Stimulated activated CD8-positive, alpha-beta memory T cell treated with anti-CD3 and anti-CD28 coated beads, Interleukin-7, amount 100 ng/mL, for 1 hour (primary cell): ENCODE measurements at places on chromosomes 6 and 20.

DNA sequence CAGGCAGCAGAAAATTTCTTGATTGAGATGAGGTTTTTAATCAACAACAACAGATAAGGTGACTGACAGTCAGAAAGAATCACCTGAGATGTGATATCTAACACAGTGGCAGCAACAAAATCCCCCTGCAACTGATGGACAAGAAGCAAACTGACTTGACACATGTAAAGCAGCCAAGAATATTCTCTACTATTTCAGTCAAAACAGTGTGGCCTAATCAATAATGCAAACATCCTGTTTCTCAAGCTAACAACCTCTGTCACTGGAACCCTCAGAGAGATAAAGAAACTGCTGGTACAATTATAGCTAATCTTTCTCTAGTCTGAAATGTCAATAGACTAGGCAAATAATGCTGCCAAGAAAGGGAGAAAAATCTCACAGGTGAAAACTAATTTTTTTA, 4.6 kb upstream of the CGA start:
- no peak for DNase-seq

GRCh38 chr20:7695051-7695495, 245.2 kb downstream of the HAO1 start:
- no peak for DNase-seq

GRCh38 chr6:6547110-6547879, 41.2 kb upstream of the LY86 start:
- DNase-seq, result peak; percentile 63

DNA sequence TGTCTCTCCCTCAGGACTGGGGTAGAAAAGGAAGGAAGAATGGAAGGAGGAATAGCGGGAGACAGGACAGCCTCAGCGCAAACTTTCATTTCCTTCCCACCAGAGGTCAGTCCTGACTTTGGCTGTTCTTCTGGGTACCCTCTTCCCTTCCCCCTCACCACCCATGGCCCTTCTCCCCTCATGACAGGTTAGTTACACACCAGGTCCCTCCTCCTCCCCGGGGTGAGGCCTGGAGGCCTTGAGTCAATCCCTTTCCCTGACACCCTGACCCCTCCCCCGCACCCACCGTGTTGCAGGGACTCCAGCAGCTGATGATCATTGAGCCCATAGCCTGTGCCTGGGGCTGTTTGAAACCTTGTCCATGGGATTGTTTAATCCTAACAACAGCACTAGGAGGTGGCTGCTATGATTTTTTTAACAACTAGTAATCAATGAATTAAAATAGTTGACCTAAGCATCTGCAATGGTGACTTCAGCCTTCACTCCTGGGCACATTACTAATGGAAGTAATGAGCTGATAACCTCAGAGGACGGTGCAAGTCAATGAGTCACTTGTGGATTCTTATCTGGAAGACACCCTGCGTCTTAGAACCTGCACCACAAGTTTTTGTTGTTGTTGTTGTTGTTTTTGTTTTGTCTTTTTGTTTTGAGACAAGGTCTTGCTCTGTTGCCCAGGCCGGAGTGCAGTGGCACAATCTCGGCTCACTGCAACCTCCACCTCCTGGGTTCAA, 46.6 kb upstream of the CCDC167 start:
- no peak for DNase-seq

DNA sequence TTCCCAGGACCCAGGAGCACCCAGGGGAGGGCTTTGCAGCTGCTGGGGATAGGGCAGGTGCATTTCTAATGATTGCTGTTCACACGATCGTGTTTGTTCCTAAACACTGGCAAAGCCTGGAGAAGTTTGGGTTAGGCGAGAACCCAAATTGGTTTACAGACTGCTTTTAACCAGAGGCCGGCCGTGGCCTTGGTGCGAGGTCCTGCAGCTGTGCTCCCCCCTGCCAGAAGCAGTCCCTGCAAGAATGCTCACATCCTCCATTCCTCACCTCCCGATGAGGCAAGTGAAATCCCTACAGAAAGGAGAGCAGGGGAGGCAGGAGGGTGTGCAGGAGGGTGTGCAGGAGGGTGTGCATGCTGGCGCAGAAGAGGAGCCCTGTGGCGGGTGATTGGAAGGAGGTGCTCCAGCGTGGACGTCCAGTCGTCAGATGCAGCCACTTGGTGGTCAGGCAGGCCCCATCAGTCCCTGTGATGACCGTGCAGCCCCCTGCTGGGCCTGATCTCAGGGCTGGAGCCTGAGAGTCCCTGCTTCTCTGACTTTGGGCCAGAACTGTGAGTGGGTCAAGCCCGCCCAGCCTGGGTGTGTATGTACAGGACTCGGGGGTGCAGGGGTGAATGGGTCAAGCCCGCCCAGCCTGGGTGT, 55.7 kb upstream of the FRMD1 start:
- no peak for DNase-seq

- no peak for DNase-seq
Measured at GRCh38 chr6:14841901-14842421, 403.9 kb upstream of the JARID2 start.

GRCh38 chr6:168387911-168388310, 53.1 kb upstream of the SMOC2 start:
- no peak for DNase-seq

DNA sequence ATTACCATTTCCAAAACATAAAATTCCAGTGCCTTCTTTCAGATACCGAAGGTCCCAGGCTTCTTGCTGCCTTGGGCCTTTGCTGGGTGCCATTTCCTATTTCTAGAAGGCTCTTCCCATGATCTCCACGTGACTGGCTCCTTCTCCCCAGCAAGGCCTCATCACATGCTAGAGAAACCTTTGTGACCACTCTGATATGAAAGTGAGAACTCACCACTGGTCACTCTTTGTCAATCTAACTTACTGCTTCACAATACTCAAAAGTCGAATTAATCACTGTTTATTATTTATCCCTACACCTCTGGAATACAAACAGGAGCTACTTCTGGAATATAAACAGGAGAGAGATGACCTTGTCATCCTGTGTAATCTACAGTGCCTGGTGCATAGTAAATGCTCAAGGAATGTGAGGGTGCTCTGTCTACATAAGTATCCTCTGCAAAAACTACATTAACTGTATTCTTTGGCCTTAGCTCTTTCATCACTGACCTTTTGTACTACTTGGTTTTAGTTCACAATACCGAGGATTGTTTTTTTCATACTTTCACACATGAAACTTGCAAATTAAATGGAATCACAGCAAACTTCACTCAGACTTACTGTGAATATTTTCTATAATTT, 1.6 kb downstream of the STX7 start:
- no peak for DNase-seq

DNA sequence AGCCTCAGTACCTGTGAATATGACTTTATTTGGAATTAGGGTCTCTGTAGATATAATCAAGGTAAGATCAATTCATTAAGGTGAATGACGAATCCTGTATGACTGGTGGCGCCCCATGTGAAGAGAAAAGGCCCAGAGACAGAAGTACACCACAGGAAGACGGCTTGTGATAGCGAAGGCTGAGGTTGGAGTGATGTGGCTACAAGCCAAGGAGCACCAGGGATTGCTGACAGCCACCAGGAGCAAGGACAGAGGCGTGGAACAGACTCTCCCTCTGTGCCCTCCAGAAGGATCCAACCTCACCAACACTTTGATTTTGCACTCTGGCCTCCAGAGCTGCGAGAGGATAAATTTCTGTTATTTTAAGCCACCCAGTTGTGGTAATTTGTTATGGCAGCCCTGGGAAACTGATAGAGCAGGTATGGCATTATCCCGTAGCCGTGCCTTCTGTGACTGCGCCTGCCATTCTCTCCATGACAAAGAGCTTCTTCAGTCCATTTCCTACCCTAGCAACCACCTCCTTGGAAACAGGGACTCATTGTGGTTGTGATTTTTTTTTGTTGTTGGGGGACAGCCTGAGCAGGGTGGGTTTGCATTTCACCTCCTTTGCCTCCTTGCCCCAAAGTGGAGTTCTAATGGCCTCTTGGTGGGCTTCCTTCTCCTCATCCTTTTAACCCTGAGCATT, 29.6 kb downstream of the PTK7 start:
- no peak for DNase-seq

- DNase-seq, result no peak
Measured at GRCh38 chr6:122077603-122078002, 321.8 kb upstream of the HSF2 start.

DNA sequence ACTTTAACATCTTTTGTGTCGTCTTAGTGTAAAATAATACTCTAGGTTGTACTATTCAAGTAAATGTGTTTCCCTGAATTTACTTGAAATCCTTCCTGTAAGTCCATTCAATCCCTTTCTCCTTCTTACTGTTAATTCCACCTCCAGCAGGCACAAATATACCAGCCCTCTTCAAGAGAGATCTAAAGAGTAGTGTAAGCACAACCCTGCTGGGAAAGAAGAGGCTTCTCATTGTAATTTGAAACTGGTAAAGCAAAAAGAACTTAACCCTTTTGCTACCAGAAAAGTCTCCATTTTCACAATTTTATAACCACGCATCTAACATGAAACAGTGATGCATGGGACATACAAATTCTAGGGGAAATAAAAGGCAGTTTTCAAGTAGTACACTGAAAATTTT, at the start of gene BMP5:
TSS of gene BMP5 (minus strand) at position 191 of the 400 bp plus-strand sequence. CDS start 725 bp downstream, outside the sequence.
- no peak for DNase-seq

- DNase-seq, result no peak
Measured at GRCh38 chr6:12584631-12585405, 131.7 kb upstream of the PHACTR1 start.

GRCh38 chr20:18321976-18322950, 33.9 kb downstream of the ZNF133 start:
- no peak for DNase-seq

DNA sequence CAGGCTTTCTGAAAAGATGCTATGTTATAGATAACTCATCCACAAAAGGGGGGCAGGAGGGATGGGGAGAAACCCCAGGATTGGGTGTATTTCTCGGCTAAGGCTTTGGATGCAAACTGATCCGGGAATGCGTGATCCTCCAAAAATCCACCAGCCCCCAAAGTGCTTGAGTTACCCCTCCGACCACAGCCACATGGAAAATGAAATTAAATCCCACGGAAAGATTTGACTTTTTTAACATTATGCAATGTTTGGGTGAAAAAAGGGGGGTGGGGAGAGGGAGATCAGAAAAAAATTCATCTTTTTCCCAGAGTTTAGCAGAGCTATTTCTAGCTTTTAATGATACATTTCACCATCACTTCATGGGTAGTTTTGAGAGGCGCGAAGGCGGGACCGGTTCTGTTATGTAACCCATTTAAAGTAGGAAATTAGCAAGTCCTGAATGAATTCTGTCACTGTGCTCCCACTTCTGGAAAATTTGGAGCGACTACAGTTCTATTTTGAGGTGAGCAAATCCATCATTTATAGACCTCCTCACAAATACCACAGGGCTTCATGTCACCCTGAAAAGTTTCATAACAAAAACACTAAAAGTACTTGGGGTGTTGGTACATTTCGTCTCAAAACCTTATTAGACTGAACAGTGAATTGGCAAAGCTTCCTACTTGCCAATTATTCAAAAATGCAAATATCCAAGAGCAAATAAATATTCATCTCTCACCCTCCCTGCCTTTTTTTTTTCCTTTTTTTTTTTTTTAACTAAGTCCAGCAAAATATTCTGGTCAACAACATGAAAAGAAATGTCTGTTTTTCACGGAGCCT, 51.9 kb upstream of the NFATC2 start:
- DNase-seq, result no peak

DNA sequence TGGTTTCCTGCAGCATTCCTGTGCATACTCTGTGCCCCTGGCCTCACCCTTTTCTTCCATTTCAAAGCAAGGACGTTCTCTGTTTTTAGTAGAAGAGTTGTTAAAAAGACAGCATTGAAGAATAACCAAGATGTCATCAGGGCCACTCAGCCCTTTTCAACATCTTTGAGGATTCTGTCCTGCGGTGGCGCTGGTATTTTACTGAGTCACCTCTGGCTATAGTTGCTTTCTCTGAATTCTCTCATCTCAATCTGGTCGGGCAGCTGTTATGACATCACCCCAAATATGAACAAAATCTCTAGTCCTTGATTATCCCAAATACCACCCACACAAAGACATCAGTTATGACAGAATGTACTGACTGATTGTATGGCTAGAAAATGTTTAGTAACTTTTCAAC, 204.2 kb downstream of the GRIK2 start:
- no peak for DNase-seq

DNA sequence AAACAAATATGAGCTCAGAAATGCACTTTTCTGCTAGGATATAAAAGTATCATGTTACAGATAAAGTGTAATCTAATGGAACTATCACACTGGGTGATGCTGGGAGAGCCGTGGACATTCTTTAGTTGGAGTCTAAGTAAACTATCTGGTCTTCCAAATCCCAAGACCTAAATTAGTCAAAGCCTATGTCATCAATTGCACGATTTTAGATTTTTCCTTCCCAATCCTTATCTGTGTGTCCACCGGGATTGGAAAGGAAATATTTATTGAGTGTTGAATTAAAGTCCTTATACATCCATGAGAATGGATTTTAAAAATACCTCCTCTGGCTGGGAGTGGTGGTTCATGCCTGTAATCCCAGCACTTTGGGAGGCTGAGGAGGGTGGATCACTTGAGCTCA, 19.6 kb upstream of the MRAP2 start:
- DNase-seq, result no peak

DNA sequence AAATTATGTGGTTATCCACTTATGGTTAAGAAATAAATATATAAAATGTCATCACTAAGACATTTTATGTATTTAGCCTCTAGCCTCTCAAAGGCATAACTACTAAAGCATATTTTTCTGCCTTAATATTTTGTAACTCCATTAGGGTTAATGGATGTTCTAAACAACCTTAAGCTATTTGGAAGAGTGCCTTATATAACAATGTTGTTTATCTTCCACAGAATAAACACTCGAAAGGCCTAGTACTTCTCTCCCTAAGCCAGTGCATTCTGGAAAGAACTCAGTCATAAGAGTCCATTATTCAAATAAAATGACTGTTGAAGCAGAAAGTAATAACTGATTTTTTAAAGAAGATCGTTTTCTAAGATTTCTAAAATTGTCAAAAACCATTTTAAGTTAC, 15.0 kb upstream of the PRIM2 start:
- DNase-seq, result no peak

DNA sequence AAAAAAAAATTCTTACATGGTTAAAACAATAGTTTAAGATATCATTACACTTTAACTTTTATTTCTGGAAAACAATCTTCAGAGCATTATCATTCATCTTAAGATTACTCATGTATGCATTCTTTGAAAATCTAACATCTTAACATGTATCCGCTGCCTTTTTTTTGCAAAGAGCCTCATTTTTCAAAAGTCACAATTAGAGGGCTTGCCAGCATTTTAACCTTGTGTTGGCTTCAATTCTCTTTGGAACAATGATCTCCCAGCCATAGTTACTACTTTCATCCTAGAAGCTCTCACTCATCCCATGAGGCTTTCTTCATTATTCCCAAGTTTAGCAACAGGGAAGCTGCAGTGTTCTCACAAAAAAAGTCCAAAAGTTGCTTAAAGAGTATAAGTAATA, 330.8 kb downstream of the BCKDHB start:
- no peak for DNase-seq

GRCh38 chr6:3848925-3849605, at the start of gene FAM50B:
TSS of gene FAM50B (plus strand) at chr6:3849373. CDS start at chr6:3849812, 439 bp downstream.
- DNase-seq, result peak; percentile 85

- DNase-seq, result no peak
Measured at GRCh38 chr6:21037453-21037852, 503.2 kb downstream of the CDKAL1 start.
